ENCODE measurements at places on chromosomes 1 and 21.
A peak's percentile ranks its signal among the peaks of the same experiment; 100 is the strongest.

DNA sequence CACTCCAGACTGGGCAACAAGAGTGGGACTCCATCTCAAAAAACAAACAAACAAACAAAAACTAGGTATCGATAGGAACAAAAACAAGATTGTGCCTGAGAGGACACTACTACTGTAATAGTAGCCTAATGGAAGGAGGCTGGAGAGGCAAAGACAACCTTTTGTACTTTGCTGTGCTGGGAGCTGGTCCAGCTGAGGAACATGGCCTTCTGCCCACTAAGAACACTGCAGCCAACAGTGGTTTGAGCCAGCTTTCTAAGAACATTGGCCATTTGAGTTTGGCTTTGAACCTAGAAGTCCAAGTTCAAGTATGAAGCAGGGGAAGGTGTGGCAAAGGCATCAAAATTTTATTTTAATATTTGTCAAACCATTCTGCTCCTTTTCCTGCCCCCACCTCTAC, 22.7 kb upstream of the RGS8 start:
- DNase-seq: no peak

- DNase-seq: no peak
Measured at GRCh38 chr1:3022511-3022973, 1.3 kb downstream of the ACTRT2 start.

- DNase-seq: no peak
Measured at GRCh38 chr21:33013626-33014025, 12.1 kb upstream of the OLIG2 start.

DNA sequence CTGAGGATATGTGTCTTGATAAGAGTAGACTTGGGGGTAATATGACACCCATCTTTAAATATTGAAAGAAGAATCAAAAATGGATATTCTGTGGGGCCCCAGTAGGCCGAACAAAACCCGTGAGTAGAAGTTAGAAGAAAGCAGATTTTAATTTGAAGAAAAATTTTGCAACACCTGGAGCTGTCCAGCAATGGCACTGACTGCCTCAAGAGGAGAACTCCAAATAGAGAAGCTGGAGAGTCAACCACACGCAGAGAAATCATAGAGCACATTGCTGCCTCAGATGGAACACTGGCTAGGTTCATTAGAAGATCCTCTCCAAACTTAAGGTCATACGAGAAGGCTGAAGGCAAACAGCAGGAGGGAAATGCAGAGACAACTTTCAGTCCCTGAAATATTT, 6.8 kb downstream of the NHLH1 start:
- DNase-seq: no peak

GRCh38 chr1:20355828-20356735, 65.4 kb downstream of the VWA5B1 start:
- DNase-seq: no peak

DNA sequence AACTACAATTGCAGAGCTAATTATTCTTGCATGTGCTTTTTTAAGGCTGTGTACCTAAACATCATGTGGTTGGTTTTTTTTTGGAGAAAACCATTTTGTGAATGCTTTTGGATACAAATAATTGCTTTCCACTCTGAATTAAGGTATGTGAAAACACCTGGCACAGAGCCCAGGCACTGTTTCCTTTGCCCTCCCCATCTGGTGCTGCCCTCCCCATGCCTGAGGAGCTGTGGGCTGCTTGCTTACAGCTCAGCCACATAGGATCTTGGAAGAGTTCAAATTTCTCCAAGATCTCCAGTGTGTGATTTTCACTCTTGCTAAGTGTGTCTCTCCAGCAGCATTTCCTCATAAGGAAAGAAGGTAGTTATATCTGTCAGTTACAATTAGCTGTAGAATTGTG, 27.8 kb downstream of the DNM3 start:
- DNase-seq: no peak

DNA sequence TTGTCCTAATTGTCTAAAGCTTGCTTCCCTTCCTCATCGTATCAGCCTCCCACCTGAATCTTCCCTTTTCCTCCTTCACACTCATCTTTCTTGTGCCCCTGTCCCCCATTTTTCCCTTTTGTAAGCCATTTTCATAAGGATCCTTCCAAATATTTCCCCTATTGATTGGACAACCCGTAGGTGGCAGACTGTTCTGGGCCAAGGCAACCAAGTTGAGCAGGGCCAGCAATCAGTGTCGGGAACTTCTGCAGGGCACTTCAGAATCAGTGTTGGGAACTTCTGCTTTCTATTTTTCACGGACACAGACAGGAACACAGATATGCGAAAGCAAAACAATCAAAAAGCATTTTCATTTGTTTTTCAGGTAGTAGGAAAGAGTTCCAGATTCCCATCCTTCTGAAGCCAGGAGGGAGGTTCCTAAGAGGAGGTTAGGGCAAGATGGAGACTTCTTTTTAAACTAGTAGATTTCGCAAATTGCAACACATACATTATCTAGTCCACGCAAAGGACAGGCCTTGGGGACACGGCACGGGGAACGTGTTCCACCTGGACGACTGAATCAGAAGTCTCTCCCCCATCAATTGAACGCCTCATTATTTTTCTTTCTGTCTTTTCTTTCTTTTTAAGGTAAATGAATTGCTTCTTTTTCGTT, 691 bp upstream of the MPZL1 start:
- DNase-seq: no peak

DNA sequence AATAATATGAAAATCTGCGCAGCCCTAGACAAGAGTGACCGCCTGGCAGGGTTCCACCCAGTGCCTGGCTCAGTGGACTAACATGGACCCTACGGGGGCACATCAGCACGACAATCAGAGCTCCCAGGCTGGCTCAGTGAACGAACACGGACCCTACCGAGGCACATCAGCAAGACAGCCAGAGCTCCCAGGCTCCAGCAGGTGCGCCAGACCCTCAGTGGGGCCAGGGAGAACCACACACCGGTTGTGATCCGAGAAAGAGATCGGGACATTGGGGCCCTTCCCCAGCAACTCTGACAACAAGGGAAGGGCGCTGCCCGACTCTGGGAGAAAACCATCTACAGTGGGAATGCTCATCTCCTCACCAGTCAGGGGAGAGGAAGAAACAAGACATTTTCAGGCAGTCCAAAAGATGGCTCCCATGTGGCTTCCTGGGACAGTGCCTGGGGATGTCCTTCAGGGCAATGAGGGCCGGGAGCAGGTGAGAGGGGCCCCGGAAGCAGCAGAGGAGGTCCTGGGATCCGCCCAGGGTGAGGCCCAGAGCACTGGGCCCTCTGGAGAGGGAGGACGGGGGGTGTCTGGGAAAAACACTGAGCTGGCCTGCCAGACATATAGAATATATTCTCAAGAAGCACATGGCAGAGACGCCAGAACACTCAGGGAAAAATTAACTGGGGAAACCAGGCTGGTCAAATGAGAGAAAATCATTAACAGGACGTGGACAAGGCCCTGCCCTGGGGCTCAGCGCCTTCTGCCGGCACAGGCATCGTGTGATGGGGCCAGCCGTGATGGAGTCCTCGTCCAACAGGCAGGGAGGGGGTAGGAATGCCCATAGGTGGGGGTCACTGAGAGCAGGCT, 4.8 kb downstream of the ARHGEF16 start:
- no peak for DNase-seq

DNA sequence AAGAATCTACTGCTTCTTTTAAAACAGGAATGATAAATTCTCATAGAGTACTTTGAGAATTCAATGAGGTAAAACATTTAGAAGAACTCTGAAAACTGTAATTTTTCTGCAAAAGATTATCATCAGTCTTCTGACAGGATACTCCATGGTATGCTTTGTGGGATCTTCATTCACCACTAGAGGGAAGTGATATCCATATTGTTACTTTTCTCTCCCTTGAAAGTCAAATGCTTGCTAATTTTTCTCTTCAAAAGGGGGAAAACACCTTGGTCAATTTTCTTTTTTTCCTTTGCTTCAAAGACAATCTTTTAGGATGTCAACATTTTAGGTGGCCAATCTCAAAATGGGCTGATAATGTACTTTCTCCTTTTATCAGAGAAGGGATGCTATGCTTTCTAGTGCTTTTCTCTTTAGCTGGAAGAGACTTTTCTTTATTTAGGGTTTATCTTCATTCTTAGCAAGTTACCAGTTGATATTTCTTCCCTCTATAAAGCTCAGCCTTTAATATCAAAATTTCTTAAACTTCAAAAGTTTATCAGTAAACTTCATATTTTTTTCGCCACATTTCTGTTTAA, 95.5 kb downstream of the NEGR1 start:
- no peak for DNase-seq

- DNase-seq: no peak
Measured at GRCh38 chr21:22925032-22925431, 1926.8 kb downstream of the NCAM2 start.

DNA sequence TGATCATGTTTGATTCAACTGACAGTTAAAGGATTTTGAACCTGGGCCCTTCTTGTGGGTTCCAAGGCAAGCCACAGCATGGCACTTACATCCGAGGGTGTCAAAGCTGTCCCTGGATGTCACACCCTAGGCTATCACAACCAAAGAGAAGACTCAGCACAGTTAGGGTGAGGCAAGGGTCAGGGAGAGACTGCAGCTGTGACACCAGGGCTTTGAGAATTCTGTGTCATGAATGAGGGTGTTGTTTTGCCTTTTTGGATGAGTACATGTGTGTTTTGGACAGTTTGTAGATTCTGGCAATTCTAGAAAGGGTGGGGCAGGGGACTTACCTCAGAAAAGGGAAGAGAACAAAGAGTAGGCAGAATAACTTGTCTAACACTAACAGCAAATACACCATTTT, 37.8 kb upstream of the ZNF326 start:
- DNase-seq: no peak

- DNase-seq: no peak
Measured at GRCh38 chr1:218694636-218695035, 349.5 kb downstream of the TGFB2 start.

DNA sequence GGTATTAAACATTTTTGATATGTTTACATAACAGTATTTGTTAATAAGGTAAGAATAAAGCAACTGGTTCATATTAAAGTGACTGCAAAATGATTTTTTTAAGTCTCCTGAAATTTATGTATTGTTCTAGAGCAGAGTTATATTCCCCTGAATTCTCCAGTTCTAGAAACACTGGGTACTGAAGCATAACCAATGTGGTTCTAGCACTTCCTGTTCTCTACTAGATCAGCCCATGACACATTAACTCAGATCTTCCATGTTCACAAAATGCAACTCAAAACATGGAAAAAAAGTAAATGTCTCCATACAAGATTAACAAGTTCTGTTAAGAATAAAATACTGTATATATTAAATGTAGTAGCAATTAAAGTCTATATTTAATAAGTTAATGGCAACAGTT, 3.9 kb downstream of the NEGR1 start:
- DNase-seq: no peak

DNA sequence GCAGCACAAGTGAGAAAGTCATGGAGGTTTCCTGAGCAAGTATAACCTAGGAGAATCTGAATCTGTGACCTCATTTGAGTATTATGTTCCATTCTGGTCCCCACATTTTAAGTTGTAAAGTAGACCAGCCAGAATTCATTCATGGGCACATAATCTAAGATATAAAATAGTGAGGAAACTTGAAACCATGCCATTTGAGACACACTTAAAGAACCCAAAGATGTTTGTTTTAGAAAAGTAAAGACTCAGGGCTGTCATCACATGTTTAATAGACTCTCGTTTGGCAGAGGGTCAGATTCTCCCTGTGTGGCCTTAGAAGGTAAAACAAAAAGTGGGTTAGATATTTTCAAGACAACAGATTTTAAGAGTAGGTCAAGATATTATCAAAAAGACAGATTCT, 6.4 kb downstream of the SZT2 start:
- DNase-seq: no peak

DNA sequence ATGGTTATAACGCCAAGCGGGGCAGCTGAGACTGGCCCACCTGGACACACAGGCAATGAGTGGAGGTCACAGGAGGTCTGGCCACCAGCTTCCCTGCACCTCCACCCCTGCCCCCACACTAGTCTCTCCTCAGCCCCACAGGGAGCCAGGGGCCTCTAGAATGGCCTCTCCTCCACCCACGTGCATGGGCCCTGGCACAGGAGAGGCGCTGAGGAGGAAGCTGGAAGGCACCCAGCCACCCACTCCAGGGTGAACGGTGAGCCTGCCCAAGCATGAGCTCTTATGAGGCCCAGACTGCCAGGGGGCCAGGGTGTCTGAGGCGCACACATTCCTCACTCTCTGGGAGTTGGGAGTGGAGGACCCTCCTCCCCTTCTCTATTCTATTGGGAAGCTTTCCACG, 22.2 kb downstream of the LRP8 start:
- DNase-seq: no peak

DNA sequence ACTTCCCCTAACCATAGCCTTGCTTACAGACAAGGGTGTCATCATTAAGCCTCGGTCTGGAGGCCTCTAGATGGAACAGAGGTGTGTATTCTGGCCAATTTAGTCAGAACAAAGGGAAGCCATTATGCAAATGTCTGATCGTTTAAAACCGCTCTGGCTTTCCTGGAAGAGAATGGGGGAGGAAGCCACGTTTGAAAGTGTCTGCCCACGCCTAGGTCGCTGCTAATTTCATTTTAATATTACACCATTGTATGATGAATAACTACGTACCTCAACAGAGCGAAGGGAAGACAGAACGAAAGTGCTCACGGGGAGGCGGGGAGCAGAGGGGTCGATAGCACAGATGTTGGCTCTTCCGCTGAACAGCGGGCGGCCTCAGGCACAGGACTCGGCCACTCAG, 41.1 kb upstream of the CSF3R start:
- peak; percentile 15 for DNase-seq

- no peak for DNase-seq
Measured at GRCh38 chr1:100936194-100936967, 40.5 kb downstream of the SLC30A7 start.

DNA sequence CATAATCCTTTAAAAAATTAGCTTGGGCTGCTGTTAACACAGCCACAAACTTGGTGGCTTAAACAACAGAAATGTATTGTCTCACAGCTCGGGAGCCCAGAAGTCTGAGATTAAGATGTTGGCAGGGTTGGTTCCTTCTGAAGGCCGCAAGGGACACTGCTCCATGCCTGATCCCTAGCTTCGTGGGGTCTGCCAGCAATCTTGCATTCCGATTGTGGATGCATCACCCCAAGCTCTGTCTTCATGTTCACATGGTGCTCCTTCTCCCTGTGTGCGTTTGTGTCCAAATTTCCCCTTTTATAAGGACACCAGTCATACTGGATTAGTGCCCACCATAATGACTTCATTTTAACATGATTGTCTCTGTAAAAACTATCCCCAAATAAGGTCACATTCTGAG, 5.0 kb upstream of the HHIPL2 start:
- DNase-seq: no peak

GRCh38 chr21:45244799-45245340, 42.8 kb downstream of the POFUT2 start:
- DNase-seq: no peak
